Activated CD8-positive, alpha-beta memory T cell treated with anti-CD3 and anti-CD28 coated beads for 1 hour (primary cell): ENCODE measurements at places on chromosomes 6 and 20.

GRCh38 chr20:43322851-43323250 lies 133.1 kb upstream of the PTPRT start:
- no peak for DNase-seq

- DNase-seq: peak; percentile 26
These were observed 8.8 kb upstream of the VSX1 start for GRCh38 chr20:25090492-25091429.

- no peak for DNase-seq
These were observed 699.6 kb downstream of the EPHA7 start for GRCh38 chr6:92719773-92720172.

GRCh38 chr20:24769878-24770627 lies 179.0 kb upstream of the CST7 start:
- no peak for DNase-seq

DNA sequence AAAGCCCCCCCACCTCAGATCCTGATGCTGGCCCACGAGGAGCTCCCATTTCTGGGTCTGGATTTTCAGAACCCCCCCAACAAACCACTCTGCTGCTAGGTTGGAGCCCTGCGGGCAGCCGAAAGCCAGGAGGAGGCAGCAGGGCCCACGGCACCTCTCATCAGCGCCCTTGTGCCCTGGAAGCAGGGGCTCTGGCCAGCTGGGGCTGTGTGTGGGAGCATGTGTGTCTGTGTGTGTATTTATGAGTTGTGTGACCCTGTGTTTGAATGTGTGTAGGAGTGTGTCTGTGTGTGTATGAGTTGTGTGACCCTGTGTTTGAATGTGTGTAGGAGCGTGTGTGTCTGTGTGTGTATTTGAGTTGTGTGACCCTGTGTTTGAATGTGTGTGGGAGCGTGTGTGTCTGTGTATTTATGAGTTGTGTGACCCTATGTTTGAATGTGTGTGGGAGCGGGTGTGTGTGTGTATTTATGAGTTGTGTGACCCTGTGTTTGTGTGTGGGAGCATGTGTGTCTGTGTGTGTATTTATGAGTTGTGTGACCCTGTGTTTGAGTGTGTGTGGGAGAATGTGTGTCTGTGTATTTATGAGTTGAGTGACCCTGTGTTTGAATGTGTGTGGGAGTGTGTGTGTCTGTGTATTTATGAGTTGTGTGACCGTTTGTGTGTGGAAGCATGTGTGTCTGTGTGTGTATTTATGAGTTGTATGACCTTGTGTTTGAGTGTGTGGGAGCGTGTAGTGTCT lies 18.9 kb downstream of the SLC17A9 start:
- no peak for DNase-seq

DNA sequence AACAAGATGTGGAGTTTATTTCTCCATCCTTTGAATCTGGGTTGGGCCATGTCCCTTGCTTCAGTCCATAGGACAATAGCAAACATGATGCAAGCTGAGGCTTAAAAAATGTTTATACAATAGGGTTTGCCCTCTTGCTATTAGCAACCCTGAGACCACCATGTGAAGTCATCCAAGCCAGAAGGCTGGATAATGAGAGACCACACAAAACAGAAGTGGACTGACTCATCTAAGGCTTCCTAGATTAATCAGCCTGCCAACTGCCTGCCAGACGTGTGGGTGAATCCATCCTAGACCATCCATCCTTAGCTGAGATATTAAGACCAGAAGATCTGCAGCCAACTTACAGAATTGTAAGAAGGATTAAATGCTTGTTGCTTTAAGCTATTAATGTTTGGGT lies 38.1 kb upstream of the ISM1 start:
- no peak for DNase-seq

- DNase-seq: no peak
These were observed 15.6 kb upstream of the RBM24 start for GRCh38 chr6:17265570-17265969.

DNA sequence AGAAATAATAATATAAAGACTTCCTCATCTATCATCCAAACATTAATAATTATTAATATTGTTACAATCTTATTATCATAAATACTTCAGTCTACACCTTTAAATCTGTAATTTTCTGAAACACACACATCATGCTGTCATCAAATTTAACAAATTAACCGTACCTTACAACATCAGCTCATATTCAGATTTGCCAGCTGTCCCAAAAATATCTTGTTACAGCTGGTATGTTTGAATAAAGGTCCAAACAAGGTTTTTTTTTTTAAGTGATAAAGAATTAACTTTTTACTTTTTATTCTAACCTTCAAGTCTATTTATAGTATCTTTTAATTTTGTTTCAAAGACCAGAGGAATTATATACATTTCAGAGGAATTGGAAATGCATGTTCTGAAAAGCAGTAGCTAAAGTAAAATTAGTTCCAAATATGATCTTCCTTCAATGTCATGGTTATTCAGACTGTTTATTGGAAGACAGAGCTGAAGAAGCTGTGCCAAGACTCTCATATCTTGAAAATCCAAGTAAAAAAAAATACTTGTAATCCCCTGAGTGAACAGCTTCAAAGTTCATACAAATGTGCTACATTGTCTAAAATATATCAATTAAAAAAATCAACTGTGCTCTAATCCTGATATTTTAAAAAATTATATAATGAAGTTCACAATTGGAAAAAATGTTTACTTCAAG lies 161.7 kb upstream of the BMP5 start:
- no peak for DNase-seq

- DNase-seq: no peak
These were observed 8.5 kb downstream of the TMEM242 start for GRCh38 chr6:157314705-157315321.

DNA sequence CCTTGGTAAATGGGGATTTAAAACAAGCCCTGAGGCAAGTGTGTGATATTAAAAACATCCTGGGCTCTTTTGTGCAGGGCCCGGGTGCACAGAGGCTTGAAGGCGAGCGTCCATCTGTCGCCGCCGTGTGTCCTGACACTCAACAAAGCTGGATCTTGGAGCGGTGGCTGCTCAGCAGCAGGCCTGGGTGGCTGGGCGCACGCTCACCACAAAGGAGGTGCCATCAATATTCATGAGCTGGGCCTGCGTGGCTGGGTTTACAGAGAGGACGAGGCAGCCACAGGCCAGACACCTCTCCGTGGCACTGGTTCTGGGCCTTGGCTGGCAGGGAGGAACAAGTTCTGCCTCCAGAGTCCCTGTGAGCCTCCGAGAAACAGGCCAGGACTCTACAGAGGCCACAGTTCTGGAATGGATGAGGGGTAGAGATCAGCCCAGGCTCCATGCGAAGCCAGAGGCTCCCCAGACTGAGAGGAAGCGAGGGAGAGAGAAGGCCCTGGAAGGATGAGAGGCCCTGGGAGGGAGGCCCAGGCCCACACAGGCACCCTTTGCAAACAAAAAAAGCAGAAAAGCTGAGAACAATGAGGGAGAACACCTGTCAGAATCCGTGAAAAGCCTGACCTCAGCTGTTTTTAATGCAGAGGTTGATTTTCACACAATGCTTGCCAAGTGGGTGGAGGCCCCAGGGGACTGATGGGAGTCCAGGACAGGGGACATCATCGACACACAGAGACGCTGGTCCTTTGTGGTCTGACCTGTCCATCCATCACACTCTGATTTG lies 21.9 kb downstream of the BHLHE23 start:
- no peak for DNase-seq

GRCh38 chr6:111589366-111589765 lies 16.3 kb downstream of the TRAF3IP2 start:
- DNase-seq: no peak

GRCh38 chr6:12022953-12023388 lies 10.9 kb downstream of the HIVEP1 start:
- no peak for DNase-seq

DNA sequence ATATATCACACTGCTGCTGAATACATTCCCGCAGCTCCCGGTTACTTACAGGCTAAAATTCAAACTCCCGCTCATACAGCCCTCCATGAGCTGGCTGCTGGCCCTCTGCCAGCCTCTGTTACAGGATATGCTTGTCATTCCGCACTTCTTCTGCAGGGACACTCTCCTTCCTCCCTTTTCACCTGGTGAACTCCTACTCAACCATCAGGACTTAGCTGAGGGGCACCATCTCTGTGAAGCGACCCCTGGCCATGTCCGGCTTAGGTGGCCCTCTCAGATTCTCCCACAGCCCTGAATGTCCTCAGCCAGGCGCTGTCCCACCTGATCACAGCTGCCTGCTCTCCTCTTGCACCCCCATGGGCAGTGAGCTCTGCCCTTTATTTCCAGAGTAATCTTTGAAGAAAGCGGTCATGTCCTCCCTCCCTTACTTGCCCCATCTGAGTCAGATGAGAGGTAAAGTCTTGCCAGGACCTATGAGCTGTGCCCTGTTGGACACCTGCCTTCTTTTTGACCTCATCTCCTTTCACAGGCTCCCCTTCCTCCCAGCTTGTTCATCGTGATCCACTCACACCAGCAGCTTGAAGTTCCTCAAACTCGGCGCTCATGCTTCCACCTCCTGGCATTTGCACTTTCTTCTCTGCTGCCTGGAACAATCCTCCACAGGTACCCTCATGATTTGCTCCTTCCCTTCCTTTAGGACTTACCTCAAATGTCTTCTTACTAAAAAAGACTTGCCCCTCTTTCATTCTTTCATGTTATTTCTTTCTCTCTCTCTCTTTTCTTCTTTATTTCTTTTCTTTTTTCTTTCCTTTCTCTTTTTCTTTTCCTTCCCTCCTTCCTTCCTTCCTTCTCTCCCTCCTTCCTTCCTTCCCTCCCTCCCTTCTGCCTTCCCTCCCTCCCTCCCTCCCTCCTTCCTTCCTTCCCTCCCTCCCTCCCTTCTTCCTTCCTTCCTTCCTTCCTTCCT lies 5.6 kb downstream of the CYP24A1 start:
- no peak for DNase-seq

- no peak for DNase-seq
These were observed 287.3 kb upstream of the PLN start for GRCh38 chr6:118260833-118261232.

DNA sequence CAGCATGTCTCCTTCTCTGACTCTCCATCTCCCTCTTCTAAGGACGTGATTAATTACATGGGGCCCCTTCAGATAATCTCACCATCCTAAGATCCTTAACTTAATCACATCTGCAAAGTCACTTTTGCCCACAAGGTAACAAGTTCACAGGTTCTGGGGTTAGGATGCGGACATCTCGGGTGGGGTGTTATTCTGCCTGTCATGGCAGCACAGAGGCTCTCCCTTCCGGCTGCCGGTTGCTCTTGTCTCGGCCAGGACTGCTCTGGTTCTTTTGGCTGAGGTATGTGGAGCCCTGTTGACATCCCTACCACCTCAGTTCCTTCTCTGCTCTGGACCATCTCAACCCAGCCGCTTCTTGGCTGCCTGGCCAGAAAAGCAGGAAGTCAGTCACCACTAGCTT lies 4.2 kb upstream of the CST11 start:
- no peak for DNase-seq

GRCh38 chr6:12265296-12265695 lies 24.9 kb upstream of the EDN1 start:
- no peak for DNase-seq

DNA sequence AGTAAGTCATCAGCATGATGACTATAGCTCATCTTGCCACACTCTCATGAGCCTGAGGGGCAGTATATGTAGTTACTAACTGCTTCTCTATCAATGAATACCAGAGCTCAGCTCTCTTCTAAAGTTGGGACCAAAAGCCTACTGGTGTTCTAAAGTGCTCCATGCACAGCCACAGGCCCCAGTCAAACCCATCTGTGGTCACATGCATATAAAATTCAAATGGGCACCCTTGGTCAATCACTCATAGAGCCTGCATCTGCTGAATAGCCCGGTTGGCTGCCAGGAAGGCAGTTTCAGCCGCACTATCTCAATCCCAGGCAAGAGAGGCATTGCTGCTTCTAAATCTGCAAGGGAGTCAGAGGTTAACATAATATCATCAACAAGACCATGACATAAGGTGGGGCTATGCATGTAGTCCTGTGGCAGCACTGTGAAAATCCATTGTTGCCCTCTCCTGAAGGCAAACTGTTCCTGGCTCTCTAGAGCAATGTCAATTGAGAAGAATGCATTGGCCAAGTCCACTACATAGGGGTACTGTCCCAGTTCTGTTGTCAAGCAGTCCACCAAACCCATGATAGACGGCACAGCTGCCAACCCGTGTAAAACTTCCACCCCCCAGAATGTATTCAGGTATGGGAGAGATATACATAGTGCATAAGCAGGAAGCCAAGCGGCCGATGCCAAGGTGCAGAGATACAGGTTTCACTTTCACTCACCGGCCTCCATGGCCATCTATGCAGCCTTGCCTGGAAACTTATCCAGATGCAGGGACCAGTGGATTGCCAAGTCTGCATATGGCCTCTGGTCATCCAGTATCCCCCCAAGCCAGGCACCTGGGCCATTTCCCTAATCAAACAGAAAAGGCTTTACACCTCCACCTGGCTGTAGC lies 76.2 kb downstream of the ALDH8A1 start:
- DNase-seq: no peak

- no peak for DNase-seq
These were observed 45.3 kb downstream of the RRBP1 start for GRCh38 chr20:17636523-17637412.

DNA sequence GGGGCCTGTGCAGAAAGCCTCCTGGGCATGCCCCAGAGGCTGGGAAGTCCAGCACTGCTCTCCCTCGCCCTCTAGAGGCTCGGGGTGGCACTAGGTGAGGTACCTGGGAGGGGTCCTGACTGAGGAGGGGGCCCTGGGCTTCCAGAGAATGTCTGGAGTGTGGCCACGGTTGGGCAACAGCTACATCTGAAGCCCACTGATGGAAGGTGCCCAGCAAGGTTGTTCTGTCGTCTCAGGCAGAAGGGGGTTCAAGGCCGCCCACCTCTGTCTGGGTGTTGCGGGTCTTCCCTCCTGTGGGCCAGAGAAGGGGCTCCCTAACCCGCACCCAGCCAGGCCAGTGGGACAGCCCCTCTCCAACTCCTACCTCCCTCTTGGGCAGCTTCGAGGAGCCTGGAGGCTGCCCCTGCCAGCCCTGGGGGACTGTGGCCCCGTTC lies 11.4 kb upstream of the VEGFA start:
- no peak for DNase-seq

GRCh38 chr6:52538901-52539354 lies 37.9 kb downstream of the TRAM2 start:
- no peak for DNase-seq

DNA sequence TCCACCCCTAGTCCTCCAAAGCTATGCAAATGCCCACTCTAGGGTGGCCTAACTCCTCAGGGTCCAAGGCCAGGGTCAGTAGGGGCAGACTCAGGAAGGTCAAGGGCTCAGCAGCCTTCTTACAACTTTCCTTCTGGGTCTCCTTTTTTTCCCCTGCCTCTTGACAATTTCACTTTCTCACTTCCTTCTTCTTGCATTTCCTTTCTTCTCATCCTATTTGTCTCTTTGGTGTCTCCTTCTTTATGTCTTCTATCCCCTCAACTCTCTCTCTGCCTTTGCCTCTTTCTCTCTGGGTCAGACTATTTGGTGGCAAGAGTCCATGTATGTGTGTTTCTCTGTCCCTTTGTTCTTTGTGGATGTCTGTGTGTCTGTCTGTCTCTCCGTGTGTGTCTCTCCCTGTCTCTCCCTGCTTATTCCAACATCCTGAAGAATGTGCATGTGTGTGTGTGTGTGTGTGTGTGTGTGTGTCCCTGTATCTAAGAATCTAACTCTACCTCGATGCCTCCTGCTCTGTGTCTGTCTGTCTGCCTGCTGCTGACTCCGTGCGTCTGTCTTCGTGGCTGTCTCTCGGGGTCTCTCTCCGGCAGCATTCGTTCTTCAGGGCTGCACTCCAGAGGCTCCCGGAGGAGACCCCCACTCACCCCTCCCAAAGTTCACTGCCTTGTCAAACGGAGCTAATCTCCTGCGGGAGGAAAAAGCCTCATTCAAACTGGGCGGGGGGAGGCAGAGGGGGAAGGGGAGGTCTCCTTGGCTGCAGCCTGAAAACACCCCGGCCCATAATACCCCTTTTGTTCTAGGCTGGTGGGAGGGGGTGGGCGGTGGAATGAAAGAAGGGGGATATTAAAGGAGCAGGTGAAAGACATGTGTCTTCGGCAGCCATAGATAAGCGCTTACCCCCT lies 51.7 kb upstream of the FOXP4 start:
- no peak for DNase-seq
